ENCODE measurements at places on chromosomes 2 and 18.

- no peak for DNase-seq
Observed at GRCh38 chr18:5415665-5416064, 120.1 kb upstream of the ZBTB14 start.

DNA sequence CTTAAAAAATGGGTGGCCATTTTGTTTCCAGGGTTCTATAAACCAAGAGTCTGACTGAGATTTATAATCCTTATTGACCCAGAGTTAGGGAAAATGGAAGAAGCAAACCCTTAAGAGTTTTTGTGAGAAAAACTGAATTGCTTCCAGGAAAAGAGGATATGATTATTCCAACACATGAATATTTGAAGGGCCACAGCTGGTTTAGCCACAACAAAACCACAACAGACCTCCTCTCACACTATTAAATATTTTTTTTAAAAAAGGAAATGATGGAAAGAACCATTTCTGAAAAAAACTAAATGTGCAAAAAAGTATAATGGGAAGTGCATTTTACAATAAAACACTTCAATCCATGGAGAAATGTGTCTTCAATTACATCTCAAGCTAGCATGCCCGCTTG lies 182.7 kb downstream of the ETAA1 start:
- no peak for DNase-seq

DNA sequence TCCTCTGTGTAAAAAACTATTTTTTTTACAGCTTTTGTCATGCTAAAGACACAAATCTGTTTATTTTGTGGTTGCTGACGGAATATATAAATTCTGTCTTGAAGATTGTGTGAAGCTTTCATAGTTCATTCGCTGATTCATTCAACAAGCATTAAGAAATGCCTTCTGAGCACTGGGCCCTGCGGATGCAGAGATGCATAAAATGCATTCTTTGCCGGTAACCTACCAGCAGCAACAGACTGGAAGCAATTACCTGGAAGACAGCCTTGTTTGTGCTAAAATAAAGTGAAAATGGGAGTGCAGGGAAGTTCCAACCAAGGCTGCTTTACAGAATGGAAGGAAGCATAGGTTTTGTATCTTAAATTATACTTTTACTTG lies 119.7 kb downstream of the PMAIP1 start:
- DNase-seq = no peak

DNA sequence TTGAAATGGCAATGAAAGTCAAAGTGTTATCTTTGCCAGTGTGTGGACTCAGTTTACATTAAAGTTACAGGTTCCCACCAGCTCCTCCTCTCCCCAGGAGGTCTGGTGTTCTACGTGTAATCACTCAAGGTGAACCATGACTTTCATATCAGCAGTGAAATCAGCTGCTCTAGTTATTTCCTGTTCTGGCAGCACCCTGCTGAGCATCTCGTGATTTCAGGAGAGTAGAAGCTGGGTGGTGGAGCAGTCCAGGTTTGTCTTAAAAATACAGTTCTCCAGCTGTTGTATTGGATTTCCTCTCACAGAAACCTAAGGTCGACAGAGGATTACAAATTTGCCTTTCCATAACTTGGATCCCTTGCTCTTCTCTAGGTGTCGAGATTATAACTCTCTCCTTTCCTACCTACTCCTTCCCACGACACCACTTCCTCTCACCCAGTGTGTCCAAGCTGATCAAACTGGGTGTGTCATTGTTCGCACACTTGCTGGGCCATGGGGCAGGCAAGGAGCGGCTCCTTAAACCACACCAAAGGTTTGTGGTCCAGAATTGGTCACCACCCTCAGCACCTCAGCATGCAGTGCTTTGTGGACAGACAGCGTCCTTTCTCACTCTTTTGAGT lies 13.0 kb upstream of the ARHGAP25 start:
- DNase-seq = no peak

Data from right hindlimb (tissue), 1 donor.